Activated CD8-positive, alpha-beta memory T cell treated with anti-CD3 and anti-CD28 coated beads, Interleukin-2, amount 10 ng/mL, durations not matched to agents 7 days and 5 days (primary cell): ENCODE measurements at places on chromosomes 12 and 14. TPM values are rescaled to one million over a fixed set of nuclear protein-coding genes. Genes with fewer than 3 reads are reported as not detected.

NEUROD4 gene
- not detected for total RNA-seq

DNA sequence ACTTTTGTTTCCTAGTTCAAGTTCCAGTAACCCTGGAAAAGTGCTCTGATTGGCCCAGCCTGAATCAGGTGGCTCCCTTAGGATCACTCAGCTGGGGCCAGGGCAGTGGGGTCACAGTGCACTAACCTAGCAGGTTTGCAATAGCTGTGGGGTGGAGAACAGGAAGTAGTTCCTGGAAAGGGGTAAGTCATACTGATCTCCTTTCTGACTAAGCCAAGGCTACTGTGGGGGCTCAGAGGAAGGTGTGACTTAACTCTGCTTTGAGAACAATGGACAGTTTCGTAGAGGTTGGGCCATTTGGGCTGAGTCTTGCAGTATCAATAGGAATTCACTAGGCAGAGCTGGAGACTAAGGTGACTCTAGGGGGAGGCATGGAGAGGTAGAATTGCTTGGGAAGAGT is 89.4 kb downstream of the KIF26A start:
- peaks cover 5% of the 10 kb centered on the region for H3K36me3 ChIP-seq
- H3K27me3 ChIP-seq, result peaks cover 8% of the 10 kb centered on the region
- peak overlapping the region; percentile 93 for H3K27ac ChIP-seq
- peaks cover 35% of the 10 kb centered on the region for H3K4me1 ChIP-seq

- H3K4me1 ChIP-seq, result peaks cover 19% of the 10 kb centered on the region
- no peak overlapping the region for H3K4me3 ChIP-seq
- H3K36me3 ChIP-seq, result no peaks in the 10 kb centered on the region
- H3K27ac ChIP-seq, result no peak overlapping the region
- H3K27me3 ChIP-seq, result peaks cover 30% of the 10 kb centered on the region
- DNase-seq, result no peak
These were observed 16.4 kb downstream of the MANSC1 start for GRCh38 chr12:12333407-12334366.

GRCh38 chr14:70398706-70399431 is 18.0 kb downstream of the SYNJ2BP start:
- no peak for DNase-seq
- no peaks in the 10 kb centered on the region for H3K4me1 ChIP-seq
- H3K27ac ChIP-seq, result no peak overlapping the region
- H3K27me3 ChIP-seq, result no peaks in the 10 kb centered on the region
- H3K36me3 ChIP-seq, result peaks cover 2% of the 10 kb centered on the region

GRCh38 chr12:89702503-89702902 is 6.1 kb downstream of the ATP2B1 start:
- H3K27ac ChIP-seq, result no peak overlapping the region
- H3K4me3 ChIP-seq, result no peak overlapping the region
- no peak for DNase-seq

DNA sequence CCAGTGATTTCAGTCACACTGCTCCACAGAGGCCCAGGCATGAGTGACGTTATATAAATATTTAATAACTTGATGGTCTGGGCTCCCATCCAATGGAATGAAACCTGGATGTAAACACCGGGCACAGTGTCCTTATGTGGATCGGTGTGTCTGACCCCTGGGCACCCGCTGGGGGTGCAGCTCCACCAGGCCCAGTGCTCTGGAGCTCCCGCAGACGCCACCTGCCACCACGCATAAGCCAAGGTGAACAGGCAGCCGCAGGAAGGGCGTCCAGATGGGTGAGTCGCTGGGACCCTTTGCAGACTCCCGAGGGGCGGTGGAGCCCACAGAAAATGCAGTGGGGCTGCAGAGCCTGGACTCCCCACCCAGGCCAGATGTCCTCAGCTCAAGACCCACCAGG is 121.6 kb downstream of the SCARB1 start:
- H3K27me3 ChIP-seq, result peaks cover 57% of the 10 kb centered on the region
- no peak for DNase-seq
- H3K27ac ChIP-seq, result no peak overlapping the region
- H3K36me3 ChIP-seq, result no peaks in the 10 kb centered on the region
- H3K4me1 ChIP-seq, result peaks cover 3% of the 10 kb centered on the region

DNA sequence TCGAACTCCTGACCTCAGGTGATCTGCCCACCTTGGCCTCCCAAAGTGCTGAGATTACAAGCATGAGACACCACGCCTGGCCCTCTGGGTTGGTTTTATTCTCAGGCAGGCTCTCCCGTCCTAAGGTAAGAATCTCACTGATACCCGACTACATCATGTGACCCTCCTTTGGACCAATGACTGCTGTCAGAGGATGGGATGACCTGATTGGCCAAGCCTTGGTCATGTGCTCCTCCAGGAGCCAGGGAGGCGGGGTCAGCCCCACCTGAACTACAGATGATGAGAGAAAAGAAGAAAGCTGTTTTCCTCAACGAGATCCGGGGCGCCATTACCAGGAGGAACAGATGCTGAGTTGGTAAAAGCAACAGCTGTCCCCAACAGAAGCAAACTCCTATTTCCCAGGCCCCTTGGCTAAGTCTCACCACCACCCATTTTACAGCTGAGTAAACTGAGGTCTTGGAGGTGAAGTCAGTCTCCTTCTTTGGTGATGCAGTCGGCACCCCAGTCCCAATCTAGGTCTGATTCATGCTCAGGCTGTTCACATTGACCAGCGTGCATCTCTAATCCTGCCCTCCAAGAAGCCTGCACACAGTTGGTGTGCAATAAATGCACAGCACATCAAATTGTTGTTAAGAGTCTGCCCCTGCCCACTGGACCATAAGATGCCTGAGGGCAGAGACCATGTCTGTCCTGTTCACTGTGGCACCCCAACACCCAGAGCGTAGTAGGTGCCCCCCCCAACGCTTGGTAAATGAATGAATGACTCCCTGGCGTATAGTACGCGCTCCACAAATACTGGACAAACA is 118.8 kb downstream of the SCARB1 start:
- H3K4me1 ChIP-seq, result peaks cover 3% of the 10 kb centered on the region
- no peaks in the 10 kb centered on the region for H3K36me3 ChIP-seq
- no peak overlapping the region for H3K27ac ChIP-seq
- H3K27me3 ChIP-seq, result peaks cover 56% of the 10 kb centered on the region

GRCh38 chr12:58629376-58629775 is 290.9 kb downstream of the LRIG3 start:
- no peaks in the 10 kb centered on the region for H3K27me3 ChIP-seq
- H3K4me3 ChIP-seq, result no peak overlapping the region
- H3K36me3 ChIP-seq, result no peaks in the 10 kb centered on the region
- DNase-seq, result no peak

PIWIL1 gene
- total RNA-seq, result not detected

DNA sequence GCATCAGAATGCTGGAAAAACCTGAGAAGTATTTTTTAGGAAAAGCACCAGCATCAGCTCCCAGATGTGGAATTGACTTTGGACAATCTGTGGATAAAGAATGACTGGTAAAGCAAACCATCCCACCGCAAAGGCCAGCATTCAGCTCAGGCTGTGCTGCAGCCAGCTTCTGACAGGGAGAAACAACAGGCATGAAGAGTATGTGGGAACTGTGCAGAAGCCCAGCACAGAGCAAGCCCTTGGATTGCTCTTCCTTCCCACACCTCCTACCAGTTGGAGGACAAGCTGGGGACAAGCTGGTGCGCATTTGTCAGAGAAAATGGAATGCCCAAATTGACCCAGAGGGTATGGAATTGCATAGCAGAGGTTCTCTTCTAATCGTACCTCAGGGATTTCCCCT is 228.1 kb downstream of the ANO2 start:
- no peak overlapping the region for H3K4me3 ChIP-seq
- no peaks in the 10 kb centered on the region for H3K4me1 ChIP-seq
- H3K27me3 ChIP-seq, result peaks cover 11% of the 10 kb centered on the region
- no peak overlapping the region for H3K27ac ChIP-seq
- DNase-seq, result no peak
- no peaks in the 10 kb centered on the region for H3K36me3 ChIP-seq

GRCh38 chr14:61609884-61610283 is 85.4 kb upstream of the HIF1A start:
- no peak overlapping the region for H3K4me3 ChIP-seq
- H3K27ac ChIP-seq, result no peak overlapping the region
- peaks cover 8% of the 10 kb centered on the region for H3K4me1 ChIP-seq

- H3K36me3 ChIP-seq, result peaks cover 72% of the 10 kb centered on the region
- no peak overlapping the region for H3K27ac ChIP-seq
- H3K4me3 ChIP-seq, result no peak overlapping the region
- DNase-seq, result no peak
These were observed 181.6 kb upstream of the FOXN3 start for GRCh38 chr14:89598548-89599186.

KRT83 gene
- not detected for total RNA-seq

DNA sequence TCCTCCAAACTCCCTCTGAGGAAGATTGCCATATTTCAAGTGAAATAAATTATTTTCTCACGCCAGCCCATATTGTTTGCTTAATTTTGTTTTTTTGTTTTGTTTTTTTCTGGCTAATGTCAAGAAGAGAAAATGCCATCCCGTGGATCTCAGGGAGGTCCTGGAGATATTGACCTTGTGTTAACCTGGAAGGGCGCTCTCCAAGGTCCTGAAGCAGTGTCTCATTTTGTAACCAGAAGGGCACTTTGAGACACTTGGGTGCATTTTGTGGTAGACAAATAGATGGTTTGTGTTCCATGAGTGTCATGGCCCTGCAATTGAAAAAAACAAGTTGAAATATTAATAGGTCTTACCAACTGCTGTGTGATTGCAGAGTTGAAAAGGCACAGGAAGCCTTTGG is 268.9 kb downstream of the SUDS3 start:
- no peak overlapping the region for H3K4me3 ChIP-seq
- H3K4me1 ChIP-seq, result no peaks in the 10 kb centered on the region
- DNase-seq, result no peak
- H3K27ac ChIP-seq, result no peak overlapping the region
- no peaks in the 10 kb centered on the region for H3K36me3 ChIP-seq

KRT85 gene
- not detected for total RNA-seq

GRCh38 chr14:103329401-103330347 is 4.4 kb upstream of the EIF5 start:
- H3K27me3 ChIP-seq, result peaks cover 3% of the 10 kb centered on the region
- H3K27ac ChIP-seq, result no peak overlapping the region
- peaks cover 2% of the 10 kb centered on the region for H3K36me3 ChIP-seq
- no peak overlapping the region for H3K4me3 ChIP-seq
- peaks cover 7% of the 10 kb centered on the region for H3K4me1 ChIP-seq

- H3K27ac ChIP-seq, result no peak overlapping the region
- H3K4me3 ChIP-seq, result no peak overlapping the region
- H3K4me1 ChIP-seq, result peaks cover 16% of the 10 kb centered on the region
- H3K36me3 ChIP-seq, result no peaks in the 10 kb centered on the region
- DNase-seq, result peak; percentile 49
These were observed 43.3 kb upstream of the PTPRO start for GRCh38 chr12:15278816-15279658.

DNA sequence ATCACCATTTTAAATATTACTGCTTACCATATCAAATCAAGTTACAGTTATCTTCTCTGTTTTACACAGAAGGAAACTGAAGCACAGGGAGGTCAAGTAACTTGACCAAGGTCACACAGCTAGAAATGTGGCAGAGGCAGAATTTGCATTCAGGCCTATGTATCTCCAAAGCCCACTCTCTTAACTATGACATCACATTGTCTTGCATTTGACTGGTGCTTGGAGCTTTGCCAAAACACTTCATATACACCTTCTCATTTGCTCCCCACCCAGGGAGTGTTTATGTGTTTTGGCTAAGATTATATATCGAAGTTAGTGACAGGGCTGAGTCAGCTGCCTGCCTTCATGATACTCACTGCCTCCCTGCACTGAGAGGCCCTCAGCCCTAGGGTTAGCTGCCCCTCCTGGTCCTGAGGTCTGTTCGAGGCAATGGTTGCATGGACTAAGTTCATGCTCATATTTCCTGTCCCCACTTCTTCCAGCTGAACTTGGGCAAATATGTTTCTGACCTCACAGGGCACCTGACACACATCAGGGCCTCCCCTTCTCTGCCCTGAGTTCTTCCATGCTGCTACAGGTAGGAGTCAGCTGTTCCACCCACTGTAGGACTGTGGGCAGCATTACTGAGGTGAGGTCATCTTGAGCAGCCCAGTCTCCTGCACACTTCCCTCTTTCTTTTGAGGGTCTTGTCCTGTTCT is 1.8 kb downstream of the GALNT6 start:
- no peak for DNase-seq
- H3K27me3 ChIP-seq, result no peaks in the 10 kb centered on the region
- H3K4me3 ChIP-seq, result no peak overlapping the region

LRRC74A gene
- not detected for total RNA-seq

DNA sequence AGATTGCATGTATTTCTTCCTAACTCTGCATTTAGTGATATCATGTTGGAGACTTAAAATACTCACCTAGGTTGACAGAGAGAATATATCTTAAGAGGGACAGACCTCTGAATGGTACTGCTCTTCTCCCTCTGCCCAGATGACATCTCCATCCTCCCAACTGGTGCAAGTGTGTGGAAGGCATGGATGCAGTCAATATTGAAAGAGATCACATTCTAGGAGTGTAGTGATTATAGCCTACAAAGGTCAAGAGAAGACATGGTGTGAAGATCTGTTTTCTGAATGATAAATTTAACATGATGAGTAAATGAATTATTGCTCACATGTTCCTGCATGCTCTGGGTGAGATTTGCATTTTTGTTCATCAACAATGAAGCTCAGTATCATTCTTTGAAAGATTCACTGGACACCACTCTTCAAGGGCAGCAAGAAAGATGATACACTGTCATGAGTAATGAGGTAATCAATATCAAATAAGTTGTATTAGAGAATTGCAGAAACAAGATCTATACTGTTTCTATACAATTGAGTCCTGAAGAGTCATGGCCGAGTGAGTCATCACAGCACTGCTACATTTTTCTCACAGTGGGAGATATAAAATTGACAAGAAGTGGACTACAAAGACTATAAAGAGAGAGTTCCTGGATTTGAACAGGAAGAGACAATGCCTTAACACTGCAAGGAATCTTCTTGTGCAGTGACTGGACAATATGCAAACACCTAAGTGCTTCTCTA is 183.3 kb upstream of the KRR1 start:
- H3K27me3 ChIP-seq, result peaks cover 11% of the 10 kb centered on the region
- no peak for DNase-seq
- peaks cover 5% of the 10 kb centered on the region for H3K36me3 ChIP-seq
- no peak overlapping the region for H3K4me3 ChIP-seq
- no peak overlapping the region for H3K27ac ChIP-seq

DNA sequence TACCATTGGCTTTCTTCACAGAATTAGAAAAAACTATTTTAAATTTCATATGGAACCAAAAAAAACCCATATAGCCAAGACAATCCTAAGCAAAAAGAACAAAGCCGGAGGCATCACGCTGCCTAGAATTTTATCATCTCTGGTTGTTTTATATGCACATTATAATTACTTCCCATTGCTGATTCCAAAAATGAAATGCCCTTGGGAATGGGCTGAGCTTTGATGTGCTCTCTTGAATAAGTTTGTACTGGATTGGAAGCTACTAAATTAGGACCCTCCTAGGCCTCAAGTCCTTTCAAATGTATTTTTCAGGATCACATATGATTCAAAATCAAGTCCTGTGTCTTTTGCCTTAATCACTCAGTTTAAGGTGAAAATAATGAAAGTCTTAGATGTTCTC is 58.9 kb upstream of the DUSP6 start:
- no peak overlapping the region for H3K4me3 ChIP-seq
- H3K36me3 ChIP-seq, result peaks cover 26% of the 10 kb centered on the region
- no peak for DNase-seq
- no peak overlapping the region for H3K27ac ChIP-seq
- H3K27me3 ChIP-seq, result no peaks in the 10 kb centered on the region

TAS2R13 gene
- total RNA-seq, result 1.3 TPM

RTL1 gene
- not detected for total RNA-seq
